ENCODE measurements at places on chromosomes 11 and 22. TPM values are rescaled to one million over a fixed set of nuclear protein-coding genes. Genes with fewer than 3 reads are reported as not detected.

DNA sequence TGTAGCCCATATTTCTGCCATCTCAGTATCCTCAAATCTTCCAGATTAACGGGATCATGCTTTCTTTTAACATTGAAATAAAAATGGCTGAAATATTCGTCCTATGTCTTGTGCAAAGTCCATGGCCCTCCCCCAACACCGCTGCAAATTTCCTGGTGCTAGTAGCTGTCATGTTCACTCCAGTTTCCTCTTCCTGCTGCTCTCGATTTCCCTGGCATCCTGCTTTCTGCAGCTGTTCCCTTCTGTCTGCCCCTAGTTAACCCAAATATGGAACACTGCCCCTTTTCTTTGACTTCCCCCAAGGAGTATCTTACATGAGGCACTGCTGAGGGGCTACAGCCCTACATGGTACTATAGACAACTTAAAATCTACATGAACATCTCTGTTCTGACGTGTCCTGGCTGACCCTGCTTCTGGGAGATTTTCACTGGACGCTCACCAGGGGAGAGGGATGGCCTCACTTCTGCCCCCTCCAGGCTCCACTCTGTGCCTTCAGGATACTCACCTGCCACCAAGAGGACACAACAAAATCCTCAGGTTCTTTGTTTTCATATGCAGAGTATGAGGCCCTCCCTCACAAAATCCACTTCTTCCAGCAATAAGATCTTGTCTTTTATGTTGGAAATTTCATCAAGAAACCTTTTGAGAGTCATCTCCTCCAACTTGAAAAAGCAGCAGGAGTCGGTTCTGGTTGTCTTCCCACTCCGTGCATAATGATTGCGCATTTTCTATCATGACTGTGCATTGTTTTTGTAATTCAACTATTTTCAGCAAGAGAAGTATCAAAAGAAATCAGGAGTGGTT lies 29.5 kb upstream of the SCUBE2 start:
- no peak overlapping the region for H3K4me3 ChIP-seq
- H3K27me3 ChIP-seq: peaks cover 2% of the 10 kb centered on the region
- no peak for DNase-seq
- H3K4me1 ChIP-seq: no peaks in the 10 kb centered on the region
- no peak overlapping the region for H3K27ac ChIP-seq

Gene TRPC6
- not detected for total RNA-seq

DNA sequence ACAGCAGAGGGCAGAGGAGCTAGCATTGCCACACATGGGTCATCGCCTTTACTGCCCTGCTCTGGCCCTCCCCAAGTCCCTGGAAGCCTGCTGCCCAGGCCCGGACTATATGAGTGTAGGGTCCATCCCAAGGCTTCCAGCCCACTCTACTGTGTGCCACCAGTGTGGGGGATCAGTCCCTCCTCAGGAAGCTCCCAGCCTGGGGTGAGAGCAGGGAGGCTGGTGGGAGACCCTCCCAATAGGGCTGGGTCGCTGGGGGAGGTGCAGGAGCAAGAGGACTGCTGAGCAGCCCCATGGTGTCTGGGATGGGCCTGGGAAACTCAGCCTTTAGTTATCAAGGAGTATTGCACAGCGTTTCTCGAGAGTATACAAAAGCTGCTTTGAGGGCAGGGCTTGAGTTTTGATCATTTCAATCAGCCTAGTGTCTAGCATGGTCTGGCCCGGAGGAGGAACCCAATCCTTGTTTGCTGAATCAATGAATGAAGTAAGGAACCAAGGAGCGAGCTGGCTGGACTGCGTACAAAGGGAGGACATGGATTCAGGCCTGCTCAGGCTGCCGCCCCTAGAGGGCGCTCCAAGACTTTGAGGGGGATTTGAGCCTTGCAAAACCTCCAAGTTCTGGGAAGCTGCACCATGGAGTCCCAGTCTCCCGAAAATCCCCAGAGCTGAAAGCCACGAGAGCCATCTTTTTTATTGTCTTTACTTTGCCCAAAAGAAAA lies 89.0 kb upstream of the PARVA start:
- peaks cover 14% of the 10 kb centered on the region for H3K4me1 ChIP-seq
- H3K27me3 ChIP-seq: no peaks in the 10 kb centered on the region

Gene ADAMTS8
- not detected for total RNA-seq

Gene TAF10
- total RNA-seq: 133 TPM

Measured in activated CD4-positive, alpha-beta T cell treated with anti-CD3 and anti-CD28 coated beads for 36 hours (primary cell).